Foreskin keratinocyte (primary cell): ENCODE measurements at places on chromosomes 7 and 10.

DNA sequence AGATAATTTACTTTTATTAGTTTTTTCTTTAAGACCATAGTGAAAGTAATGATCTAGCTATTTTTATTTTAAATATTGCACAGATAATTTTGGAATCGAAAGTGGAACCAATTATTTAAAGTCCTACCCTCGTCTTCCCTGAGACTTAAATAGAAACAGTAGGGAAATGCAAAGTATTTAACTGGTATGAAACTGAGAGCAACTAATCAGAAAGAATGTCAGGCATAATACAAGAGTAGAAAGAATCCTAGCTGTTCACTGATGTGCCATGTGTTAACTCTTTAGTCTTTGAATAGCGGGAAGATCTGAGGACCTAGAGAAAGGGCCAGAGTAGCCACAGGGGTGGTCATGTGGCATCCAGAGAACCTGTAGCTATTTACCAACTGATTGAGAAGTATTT lies 630.0 kb downstream of the NRG3 start:
- DNase-seq, result no peak

GRCh38 chr10:89189211-89189734 lies 17.8 kb downstream of the CH25H start:
- DNase-seq, result no peak

- DNase-seq, result no peak
These were observed 152.3 kb downstream of the EGFR start for GRCh38 chr7:55171157-55171556.

DNA sequence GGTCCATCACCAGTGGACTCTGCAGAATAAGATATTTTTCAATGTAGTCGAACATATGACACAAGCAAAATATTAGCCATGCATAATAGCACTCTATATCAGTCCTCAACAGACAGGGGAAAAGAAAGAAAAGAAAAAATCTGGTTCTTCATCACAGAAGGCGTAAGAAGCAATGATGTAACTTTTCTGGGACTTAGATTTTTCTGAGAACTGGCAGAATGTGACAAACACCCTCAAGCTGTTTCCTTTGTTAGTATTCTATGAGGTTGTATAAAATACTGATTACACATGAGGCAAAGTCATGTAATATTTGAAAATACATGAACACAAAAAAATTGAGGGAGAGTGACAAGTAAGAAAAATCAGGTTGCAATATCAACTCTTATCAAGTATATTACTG lies 84.9 kb downstream of the CNOT4 start:
- DNase-seq, result no peak

DNA sequence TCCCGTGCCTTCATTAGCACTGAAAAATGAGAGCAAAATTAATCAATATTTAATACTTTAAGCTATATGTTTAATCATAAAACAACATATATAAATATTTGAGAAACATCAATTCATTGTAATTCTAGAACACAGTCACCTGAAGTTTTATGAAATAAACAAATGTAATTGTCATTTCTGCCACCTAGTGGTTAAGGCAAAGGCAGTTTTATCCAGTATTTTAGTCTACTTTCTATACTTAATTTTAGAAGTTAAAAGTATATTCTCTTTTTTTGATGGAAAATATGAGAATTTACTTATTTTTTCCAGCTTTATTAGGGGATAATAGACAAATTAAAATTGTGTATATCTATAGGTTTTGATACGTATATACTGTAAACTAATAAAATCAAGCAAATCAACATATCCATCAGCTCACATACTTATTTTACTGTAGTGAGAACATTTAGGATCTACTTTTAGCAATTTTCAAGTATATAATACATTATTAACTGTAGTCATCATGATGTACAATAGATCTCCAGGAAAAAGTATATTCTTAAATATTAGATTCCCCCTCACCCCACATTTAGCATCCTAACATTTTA lies 16.9 kb downstream of the PCGF6 start:
- DNase-seq, result no peak

DNA sequence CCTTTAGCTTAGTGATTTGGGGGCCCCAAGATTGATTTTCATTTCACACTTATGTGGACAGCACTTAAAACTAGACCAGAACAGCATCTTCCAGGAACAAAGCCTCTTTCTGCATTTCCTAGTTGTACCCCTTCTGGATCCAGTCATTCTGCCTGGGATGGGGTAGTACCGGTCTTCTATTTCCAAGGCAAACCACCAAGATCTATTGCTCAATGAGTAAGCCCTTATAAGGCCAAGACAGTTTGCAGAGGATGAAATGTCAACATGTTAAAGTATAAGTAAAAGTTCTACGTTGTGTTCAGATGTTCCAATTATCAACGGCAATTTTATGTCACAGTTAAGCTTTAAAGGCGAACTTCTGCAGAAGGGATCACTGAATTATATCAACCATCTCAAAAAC lies 106.9 kb upstream of the ZNF746 start:
- DNase-seq, result no peak
